Skeletal muscle cell (primary cell): ENCODE measurements at places on chromosomes 4 and X.

DNA sequence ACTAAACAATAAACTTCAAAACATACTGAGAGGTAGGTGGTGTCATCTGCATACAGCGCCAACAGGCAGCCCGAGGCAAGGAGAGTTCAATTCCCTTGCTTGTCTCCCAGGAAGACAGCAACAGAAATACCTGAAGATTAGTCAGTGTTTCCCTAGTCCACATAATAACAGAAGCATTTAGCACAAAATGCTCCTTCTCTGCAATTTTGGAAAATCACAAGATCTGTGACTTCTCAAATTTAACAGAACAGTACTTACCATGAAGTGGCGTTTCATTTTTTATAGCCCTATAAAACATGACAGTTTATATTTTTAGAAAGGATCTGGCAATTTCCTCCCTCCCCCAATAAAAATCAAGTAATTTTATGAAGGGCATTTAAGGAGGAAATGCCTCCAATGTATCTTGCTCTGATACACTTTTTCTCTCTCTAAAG, 67.1 kb upstream of the MYOZ2 start:
- DNase-seq = no peak

DNA sequence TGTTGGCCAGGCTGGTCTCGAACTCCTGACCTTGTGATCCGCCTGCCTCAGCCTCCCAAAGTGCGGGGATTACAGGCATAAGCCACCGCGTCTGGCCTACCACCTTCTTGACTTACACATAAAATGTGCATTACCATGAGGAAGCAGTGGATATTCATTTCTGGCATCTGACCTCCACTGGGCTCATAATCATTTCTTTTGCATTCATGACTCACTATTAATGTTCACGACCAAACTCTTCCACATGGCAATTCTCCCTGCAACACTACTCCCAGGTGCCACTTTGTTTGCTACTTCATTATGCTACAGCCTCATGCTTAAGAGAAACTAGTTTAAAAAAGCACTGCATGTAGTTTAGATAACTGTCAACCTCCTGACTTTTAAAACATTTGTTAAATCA, 22.7 kb downstream of the RASGEF1B start:
- DNase-seq = no peak

GRCh38 chrX:17706676-17707075, 30.6 kb upstream of the SCML1 start:
- peak; percentile 31 for DNase-seq

GRCh38 chr4:173181848-173182247, 13.2 kb downstream of the GALNT7 start:
- DNase-seq = no peak

- no peak for DNase-seq
Measured at GRCh38 chrX:34909151-34909550, 33.4 kb upstream of the FAM47B start.

GRCh38 chr4:150039274-150040127, 38.7 kb upstream of the DCLK2 start:
- DNase-seq = no peak

DNA sequence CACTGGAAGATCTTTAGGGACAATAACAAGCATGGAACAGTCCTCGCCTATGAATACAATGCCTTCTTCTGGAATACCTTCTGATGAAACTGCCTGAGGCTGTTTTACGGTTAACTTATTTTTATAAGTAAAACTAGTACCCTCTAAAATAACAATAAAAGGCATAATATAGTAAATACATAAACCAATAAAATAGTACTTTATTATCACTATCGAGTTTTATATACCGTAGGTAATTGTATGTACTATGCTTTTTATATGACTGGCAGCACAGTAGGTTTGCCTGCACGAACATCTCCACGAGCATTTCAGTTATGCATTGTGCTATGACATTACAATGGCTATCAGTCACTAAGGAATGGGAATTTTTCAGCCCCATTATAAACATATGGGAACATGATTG, 8.0 kb downstream of the GUCY1A1 start:
- DNase-seq = no peak

- no peak for DNase-seq
Measured at GRCh38 chrX:1463581-1463980, 10.9 kb upstream of the ASMTL start.

GRCh38 chr4:113012786-113013185, 36.7 kb upstream of the ANK2 start:
- no peak for DNase-seq

DNA sequence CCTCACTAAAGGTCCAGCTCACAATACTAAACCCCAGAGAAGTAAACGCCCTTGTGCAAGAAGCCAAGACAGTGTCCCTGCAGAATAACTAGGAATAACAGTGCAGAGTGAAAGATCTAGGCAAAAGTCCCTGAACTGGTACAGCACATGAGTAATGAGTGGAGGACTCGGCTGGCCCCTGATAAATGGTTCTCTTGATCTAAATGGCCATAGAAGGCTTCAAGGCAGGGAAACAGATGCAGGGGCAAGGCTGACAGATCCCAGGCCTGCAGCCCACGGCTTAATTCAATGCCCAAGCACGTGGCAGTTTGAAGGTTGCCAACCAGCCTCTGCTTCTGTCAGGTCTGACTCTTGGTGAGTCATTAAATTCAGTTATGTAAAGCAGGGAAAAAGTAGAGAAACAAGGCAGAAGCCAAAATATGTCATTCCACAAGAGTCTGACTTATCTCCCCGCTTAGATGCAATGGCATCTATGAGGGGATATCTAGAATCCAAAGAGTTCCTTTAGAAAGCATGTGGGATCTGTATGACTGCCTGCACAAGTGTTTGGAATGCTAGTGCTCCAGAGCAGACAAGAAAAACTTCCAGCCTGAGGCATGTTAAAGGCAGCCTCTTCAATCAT, 121.3 kb downstream of the PRDM5 start:
- DNase-seq = peak; percentile 34

GRCh38 chrX:34578237-34578636, 78.8 kb downstream of the TMEM47 start:
- no peak for DNase-seq

DNA sequence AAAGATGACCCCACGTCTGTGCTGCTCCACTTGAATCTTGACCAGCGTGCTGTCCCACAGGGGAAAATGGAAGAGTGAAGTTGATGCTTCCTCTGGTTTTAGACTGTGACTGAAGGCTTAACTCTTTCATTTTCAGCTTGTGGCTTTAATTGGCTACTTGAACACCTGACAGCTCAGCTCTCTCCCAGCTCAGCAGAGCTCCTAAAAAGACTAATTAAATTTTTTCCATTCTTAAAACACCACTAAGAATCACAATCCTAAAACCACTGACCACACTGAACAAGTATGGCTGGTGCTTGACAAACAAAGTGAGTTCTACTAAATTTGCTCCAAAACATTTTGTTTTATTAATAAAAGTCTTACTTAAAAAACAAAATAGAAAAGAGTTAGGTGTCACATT, 71.7 kb downstream of the SRPX start:
- no peak for DNase-seq

GRCh38 chr4:140609548-140610425, 41.0 kb upstream of the UCP1 start:
- no peak for DNase-seq

- DNase-seq = peak; percentile 99
Measured at GRCh38 chr4:114015444-114015899, 36.0 kb upstream of the ARSJ start.

- DNase-seq = peak; percentile 21
Measured at GRCh38 chr4:181962321-181962720, 280.9 kb upstream of the TENM3 start.

GRCh38 chr4:151703401-151703800, 57.4 kb downstream of the GATB start:
- no peak for DNase-seq

- DNase-seq = no peak
Measured at GRCh38 chrX:4182408-4182806, 469.0 kb upstream of the PRKX start.

DNA sequence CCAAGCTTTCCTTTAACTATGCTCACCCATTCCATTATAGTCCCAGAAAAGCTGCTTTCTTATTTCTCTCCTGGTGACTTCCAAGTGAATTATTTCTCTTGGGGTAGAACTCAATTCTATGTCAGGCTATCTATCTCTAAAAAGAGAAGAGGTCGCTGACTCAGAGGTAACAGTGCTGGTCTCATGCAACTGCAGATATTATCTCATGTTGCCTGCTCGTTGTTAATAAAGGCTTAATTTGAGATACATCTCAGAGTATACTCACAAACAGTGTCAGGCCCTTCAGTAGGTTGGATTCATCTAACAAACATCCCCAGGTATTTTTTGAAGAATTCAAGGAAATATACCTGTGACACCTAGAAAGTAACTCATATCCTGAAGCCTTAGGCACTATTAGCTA, 2.7 kb downstream of the TMEM154 start:
- no peak for DNase-seq

- no peak for DNase-seq
Measured at GRCh38 chr4:32191961-32192360, 1471.8 kb downstream of the PCDH7 start.

DNA sequence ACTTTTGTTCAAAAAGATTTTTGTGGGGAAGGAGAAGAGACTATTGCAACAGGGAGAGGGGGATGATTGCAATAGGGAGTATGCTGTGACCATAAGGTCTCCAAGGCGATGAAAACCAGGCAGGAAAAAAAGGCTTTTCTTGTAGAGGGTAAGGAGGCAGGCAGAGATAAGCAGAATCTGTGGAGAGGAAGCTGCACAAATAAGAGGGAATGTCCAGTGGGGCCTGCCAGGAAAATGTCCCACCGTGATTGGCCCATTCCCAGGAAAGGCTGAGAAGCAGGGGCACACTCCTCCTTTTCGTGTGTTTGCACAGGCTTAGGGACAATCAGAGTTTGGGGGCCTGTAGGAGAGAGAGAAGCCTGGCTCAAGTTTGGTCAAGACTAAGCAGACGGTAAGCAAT, 29.1 kb downstream of the SPACA5 start:
- no peak for DNase-seq

DNA sequence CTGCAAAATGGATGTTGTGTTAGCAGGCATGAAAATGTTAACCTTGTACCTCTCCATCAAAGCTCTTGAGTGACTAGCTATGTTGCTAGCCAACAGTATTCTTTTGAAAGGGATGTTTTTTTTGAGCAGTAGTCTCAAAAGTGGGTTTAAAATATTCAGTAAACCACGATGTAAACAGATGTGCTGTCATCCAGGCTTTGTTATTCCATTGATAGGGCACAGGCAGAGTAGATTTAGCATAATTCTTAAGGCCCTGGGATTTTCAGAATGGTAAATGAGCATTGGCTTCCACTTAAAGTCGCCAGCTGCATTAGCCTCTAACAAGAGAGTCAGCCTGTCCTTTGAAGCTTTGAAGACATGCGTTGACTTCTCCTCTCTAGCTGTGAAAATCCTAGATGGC, 18.4 kb downstream of the FGF2 start:
- no peak for DNase-seq

GRCh38 chr4:181140037-181140603, 1103.1 kb upstream of the TENM3 start:
- peak; percentile 1 for DNase-seq

DNA sequence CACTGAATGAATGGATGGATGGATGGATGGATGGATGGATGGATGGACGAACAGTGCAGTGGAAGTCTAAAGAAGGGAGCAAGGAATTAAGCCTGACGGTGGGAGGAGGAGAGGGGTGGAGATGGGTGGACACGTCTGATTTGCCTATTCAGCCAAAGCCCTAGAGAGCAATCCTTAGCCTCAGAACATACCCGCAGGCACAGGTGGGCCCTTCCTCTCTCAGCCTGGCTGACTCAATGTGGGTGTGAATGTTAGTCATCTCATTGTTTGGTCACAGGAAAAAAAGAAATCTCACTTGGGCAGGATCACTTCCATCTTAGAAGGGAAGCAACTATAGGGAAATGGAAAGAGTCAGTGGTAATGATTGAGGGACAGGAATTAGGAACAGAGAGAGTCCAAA, 165.9 kb downstream of the PJA1 start:
- no peak for DNase-seq

- DNase-seq = no peak
Measured at GRCh38 chrX:16022580-16023200, 100.7 kb upstream of the GRPR start.

- DNase-seq = no peak
Measured at GRCh38 chr4:149026696-149027095, 584.5 kb upstream of the NR3C2 start.

- no peak for DNase-seq
Measured at GRCh38 chrX:1420371-1420770, 28.5 kb upstream of the SLC25A6 start.

GRCh38 chr4:185644408-185644807, 109.1 kb upstream of the PDLIM3 start:
- DNase-seq = no peak

DNA sequence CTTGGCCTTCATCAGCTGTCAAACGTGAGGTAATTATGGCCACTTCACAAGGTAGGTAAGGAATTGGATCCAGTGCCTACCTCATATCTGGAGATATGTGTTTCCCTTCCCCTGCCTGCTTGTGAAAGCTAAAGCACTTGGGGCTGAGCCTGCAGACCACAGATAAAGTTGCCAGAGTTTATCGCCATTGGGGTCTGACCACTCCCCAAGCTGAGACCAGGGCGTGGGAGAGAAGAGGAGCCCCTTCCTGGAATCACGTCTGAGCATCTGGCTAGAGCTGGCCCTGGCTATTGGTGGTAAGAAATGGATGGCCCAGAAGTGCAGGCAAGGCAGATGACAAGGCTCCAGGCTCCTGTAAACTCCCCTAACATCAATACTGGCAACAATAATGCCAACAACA, 2.7 kb downstream of the ALAS2 start:
- DNase-seq = no peak

DNA sequence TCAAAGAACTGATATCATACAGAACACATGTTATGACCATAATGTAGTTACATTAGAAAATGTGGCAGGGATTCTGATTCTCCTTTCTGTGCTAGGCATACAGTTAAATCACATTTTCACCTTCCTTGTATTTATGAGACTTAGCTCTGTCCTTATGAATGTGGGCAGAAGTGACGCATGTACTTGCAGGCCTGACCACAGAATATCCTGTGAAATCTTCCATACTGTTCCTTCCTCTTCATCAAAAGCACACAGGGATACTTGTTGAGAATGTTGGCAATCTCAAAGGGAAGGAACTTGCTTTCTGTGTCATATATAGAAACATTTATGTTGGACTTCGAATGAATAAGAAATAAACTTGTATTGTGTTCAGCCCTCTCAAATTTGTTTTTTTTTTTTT, 17.2 kb upstream of the MYOZ2 start:
- DNase-seq = peak; percentile 81

DNA sequence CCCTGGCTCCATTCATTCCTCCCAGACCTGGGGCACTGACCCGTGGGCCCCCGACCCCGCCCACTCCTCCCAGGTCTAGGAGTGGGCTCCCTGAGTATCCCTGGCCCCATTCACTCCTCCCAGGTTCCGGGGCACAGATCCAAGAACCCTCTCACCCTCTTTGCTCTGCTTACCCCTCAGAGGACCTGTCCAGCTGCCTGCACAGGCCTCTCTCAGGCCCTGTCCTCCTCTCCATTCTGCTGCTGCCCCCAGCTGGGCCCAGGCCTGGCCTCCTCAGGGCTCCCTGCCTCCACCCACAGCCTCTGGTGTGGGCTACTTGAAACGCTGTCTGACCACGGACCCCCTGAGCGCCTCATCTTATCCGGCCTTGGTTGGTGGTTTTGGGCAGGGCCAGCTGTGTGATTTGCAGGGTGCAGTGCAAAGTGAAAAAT, 217.7 kb upstream of the PSAPL1 start:
- DNase-seq = no peak
